Right renal cortex interstitium (tissue), 3 donors: ENCODE measurements at places on chromosomes 4 and X. TPM values are rescaled to one million over a fixed set of nuclear protein-coding genes. Genes with fewer than 3 reads are reported as not detected.
A peak's percentile ranks its signal among the peaks of the same experiment; 100 is the strongest.

DNA sequence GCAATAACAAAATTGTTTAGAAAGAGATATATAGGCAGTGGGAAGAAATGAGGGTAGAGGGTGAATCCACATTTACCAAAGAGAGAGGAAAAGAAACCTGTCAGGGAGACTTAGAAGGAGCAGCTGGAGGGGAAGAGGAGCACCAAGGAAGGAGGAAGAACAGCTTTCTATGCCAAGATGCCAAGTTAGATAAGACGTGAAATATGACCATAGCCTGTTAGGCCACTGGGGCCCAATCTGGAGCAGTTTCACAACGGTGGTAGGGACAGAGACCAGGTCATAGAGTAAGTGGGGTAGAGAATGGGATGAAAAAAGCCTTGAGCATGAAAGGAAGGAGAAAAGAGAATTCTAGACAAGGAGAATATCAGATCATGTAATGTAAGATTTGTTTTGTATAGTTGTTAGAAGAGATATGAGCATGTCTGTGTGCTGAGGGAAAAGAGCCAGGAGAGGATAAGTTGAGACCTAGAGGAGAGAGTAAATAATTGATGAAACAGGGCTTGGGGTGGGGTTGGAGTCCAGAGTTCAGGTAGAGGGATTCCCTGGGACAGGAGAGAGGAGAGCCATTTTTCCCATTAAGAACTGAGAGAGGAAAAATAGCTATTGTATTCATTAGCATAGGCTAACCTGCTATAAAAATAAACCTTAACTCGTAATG, 4.4 kb upstream of the SOWAHB start:
- no peak for DNase-seq

- DNase-seq = no peak
Observed at GRCh38 chr4:74188912-74189311, 31.0 kb downstream of the MTHFD2L start.

DNA sequence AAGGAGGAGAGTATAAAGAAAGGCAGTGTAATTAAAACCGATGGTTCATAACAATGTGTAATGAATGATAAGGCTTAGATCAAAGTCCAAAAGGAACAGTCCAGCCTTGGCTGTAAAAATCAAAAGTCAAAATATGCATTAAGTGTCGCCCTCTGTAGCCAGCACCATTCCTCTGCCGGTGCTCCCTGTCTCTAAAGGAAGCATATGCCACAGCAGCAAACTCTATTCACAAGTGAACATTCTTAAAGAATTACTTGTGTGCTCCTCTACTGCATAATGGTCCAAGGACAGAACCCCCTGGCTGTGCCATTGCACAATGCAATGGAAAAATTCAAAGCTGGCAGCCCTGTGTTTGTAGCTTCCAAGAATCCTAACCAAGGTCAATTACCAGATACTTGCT, 16.3 kb upstream of the MBNL3 start:
- no peak for DNase-seq

DNA sequence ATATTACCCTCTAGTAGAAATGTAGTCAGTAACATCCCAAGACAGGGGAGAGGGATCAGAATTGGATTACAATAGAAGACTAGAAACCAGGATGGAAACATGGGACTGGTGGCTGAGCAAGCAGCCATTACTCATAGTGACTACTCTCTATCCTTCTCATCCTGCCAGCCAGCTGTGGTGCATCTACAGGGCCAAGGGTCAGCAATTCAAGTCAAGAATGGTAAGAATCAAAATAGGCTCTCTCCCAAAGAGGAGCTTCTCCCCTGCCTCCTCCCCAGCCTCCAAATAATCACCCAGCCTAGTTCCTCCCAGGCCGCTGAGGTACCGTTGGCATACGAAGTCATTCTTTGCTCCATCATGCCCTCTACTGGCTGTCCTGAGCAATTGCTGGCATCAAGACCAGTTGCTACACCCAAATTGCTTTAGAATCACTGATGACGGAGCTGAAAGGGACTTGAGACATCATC, 19.4 kb downstream of the AWAT2 start:
- peak; percentile 3 for DNase-seq

- DNase-seq = no peak
Observed at GRCh38 chr4:145625677-145626622, 6.8 kb downstream of the MMAA start.

DNA sequence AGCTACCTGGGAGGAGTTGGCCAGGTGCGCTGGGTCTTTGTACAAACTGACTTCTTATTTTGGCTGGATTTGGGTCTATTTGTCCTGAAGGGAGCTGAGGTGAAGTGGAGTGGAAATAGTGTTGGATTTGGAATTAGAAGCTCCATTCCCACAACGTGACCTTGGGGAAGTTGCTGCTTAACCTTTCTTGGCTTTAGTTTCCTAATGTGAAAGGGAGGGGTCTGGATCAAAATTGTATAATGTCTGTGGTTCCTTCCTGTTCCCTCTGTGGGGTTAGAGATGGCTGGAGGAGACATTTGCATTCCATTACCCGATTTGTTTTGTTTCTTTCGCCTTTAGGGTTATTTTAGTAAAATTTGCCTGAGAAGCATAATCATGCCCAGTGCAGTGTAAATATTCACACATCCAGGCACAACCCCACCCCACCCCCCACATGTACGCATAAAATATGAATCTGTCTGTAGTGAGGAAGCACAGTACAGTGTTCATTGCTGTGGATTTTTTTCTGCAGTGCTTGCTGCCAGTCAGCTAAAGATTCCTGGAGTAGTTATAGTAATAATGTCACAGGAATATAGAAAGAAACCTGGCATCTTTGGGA, 21.5 kb downstream of the JADE1 start:
- DNase-seq = no peak

DNA sequence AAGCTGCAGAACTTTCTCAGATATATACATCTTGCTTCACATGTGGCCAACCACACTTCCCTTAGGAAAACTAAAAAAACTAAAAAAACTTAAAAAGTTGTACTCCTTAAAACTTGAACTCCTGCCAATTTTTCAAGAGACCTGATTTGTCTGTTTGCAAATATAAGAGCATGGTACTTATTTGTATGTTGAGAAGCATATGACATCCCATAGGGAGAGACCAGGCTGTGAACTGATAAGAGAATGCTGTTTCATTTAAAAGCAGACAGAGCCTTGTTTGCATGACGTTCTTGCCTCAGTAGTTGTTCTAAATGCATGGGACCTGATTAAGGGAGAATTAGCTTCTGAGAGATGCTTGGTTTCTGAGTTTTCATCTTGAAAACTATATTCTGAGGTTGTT, 169.9 kb downstream of the GPC3 start:
- no peak for DNase-seq

DNA sequence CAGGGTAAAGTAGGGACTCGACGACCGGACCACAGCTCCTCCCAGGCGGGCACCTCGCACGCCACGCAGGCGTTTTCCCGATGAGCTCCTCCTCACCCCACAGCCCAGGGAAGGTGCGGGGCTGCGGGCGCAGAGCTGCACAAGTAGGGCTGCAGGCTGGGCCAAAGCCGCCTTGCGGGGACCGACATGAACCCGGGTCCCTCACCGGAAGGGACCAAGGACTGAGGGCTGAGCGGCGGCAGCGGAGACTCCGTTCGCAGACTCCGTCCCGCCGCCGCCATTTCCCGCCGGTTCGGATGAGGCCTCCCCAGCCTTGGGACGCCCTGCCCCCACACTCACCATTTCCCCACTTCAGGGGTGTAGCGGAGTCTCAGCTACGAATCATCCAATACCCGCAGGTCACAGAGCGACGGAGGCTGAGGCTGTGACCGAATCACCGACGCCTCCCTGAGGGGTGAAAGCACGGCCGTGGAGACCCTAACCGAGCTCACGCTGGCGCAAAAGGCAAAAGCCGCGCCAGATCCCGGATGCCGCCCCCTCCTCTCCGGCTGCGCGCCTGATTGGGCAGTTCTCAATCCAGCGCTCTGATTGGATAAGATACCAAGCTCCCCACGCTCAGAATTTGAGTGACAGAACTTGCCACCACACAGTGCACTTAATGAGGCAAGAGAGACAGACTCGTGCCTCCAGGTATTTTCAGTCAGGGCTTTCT, at the start of gene ZNF732:
Gene ZNF732 (minus strand): TSS at position 506 of the 712 bp plus-strand sequence. CDS start 164 bp downstream, at position 342.
- DNase-seq = peak; percentile 41

DNA sequence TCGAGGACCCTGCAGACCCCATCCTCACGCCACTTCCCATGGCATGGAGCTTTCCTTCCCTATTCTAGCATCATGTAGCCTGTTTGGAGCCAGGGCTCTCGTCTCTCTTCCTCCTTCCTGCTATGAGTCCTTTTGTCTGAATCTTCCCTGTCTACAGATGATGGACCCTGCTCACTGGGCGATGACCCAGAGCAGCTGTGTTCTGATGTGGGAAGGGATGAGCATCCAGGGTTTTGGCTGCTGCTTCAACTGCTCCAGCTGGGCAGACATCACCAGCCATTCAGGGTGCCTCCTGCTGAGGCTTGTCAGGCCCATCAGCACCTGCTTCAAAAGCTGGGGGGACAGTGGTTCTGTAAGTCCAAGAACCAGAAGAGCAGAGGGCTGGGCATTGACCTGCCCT, 3.2 kb upstream of the CCKAR start:
- no peak for DNase-seq

IL13RA2 gene
- polyA plus RNA-seq = 1.2 TPM

VCX gene
- polyA plus RNA-seq = not detected

SSX2B gene
- polyA plus RNA-seq = not detected
